ENCODE measurements at places on chromosomes 2 and 18.
A peak's percentile ranks its signal among the peaks of the same experiment; 100 is the strongest.

DNA sequence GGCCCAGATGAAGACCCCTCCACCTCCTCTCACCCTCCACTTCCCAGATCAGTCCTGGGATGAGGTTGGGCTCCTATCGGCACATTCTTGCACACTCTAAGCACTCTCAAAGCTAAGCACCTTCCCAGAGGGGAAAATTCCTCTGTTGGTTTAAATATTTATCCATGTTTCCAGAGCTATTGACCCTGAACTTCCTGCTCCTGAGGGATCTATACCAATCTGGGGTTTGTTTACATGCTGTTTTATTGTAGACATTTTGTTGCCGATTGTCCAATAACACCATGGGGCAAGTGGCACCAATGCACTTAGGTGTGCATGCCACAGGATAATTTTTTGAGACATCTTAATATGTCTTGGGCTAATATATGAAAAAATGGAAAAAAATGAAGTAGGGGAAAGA is 476.2 kb downstream of the SLC4A3 start:
- DNase-seq = no peak

DNA sequence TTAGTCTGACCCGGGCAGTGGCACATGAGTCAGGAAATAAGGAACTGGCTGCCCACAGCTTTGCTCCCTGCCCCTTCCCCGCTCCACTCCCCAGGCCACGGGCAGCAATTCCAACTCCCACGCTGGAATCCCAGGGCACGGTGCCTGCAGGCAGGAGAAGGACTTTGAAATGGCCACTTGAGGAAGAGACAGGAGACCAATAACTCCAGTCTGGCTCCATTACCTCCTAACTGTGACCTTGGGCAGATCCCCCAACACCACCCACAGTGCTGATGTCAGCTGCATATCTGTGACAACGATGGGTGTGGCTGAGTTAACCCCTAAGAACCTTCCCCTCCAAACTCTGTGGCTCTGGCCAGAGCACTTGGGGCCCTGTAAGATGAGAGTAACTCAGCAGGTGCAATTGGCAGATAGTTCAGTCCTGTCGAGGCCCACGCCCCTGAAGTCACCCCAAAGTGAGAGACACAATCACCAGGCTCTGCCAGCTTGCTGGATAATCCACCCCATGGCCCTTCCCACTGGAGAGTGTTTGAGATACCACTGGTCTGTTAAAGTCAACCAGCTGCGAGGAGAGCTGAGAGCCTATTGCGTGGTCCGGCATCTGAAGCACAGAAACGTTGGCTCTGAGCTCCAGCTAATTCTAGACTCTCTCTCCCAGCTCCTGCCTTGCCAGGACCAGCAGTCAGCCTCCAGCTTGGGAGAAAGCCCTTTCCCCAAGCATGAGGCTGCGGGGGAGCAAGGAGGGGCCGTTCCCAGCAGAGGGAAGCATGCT is 175.2 kb downstream of the TNS1 start:
- no peak for DNase-seq

DNA sequence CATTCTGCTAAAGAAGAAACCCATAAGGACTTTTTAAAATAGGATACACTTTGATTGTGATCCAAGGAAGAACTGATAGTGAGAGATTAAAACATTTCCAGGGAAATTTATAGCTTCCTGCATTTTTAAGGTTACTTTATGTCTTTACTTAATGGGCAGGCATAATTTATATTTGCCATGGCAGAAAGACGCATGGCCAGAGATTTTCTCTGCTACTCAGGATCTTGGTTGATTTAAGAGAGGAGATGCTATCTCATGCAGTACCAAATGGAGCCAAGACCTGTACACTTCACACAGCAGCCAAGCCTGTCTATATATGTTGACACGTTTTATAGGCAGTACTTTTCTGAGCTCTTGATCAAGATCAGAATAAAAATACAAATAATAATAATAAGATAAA is 60.9 kb upstream of the NT5C1B start:
- DNase-seq = no peak

DNA sequence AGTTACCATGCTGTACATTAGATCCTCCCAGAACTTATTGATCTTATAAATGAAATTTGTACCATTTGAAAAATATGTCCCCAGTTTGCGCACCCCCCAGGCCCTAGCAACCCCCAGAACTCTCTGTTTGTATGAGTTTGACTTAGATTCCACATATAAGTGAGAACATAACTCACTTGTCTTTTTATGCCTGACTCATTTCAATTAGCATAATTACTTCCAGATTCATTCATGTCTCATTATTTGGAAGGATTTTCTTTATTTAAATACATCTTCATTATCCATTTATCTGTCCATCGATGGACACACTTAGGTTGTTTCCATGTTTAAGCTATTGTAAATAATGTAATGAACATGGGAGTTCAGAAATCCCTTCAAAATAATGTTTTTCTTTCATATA is 705.9 kb downstream of the CCDC85A start:
- no peak for DNase-seq

- peak; percentile 8 for DNase-seq
These were observed 244.6 kb upstream of the RND3 start for GRCh38 chr2:150732064-150732463.

- peak; percentile 19 for DNase-seq
These were observed 152.9 kb downstream of the LPIN1 start for GRCh38 chr2:11899264-11899818.

GRCh38 chr2:187541086-187542085 is 12.8 kb downstream of the TFPI start:
- DNase-seq = peak; percentile 24

DNA sequence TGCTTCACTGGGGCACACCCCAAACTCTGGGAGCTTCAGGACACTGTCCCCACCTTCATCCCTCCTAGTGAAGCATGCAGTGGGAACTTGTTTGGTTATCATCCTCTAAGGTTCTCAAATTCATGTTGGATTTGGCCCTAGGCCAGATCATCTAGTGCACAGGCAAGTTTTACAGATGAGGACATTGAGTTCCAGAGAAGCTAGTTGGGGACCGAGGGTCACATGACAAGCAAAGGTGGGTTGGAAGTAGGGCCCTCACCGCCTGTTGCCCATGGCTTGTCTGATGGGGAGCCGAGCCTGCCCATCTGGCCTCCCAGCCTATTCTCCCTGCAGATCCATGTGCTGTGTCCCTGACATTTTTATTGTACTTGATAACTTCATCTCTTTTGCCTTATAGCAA is 2.8 kb downstream of the PRKCE start:
- no peak for DNase-seq

GRCh38 chr2:74841641-74842040 is 7.7 kb downstream of the HK2 start:
- no peak for DNase-seq

DNA sequence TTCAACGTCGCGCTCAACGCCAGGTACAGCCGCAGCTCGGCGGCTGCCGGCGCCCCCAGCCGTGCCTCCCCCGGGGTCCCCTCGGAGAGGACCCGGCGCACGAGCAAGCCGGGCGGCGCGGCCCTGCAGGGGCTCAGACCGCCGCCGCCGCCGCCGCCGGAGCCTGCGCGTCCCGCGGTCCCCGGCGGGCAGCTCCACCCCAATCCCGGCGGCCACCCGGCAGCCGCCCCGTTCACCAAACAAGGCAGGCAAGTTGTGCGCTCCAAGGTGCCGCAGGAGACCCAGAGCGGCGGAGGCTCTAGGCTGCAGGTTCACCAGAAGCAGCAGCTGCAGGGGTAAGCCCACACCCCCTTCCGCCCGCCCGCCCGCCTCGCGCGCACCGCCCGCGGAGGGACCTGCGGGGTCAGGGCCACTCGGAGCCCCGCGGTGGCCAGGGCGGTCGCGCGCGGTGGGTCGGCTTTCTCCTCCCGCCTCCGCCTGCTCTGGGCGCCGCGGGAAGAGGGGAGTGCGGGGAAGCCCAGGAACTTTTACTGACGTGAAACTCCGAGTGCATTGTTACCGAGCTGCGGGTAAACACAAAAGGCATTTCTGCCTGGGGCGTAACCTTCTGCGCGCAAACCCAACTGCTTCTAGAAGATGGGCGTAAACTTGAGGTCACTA is 861 bp downstream of the LTBP1 start:
- DNase-seq = peak; percentile 53

DNA sequence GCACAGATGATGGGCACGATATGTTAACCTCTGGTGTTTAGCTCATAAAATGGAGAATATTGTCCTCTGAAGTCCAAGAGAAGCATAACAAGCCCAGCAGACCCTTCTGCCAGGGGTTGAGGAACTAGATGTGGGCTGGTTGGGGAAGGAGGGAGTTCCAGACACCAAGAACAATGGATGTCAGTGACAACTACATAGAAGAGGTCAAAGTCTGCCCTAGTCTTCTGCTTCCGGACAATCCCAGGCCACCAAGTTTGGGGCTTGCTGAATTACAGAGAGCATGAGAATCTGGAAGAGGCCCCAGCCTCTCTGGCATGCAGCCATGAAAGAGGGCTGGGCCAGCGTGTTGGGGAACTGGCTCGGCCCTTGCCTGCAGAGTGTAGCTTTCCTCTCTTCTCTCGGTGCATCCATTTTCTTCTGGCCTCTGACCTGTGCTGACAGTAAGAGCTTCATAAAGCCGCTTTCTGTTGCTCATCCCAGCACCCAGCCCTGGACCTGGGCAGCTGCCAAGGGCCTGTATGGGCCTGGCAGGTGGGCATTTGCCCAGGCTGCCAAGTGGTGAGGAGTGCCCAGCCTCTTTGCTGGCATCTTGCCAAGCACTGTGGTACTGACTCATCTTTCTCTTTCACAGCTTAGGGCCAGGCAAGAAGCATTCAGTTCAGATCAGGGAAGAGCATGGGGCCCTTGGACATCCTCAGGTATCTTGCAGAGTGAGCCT is 14.6 kb upstream of the LAPTM4A start:
- peak; percentile 22 for DNase-seq

- peak; percentile 85 for DNase-seq
These were observed 66.7 kb downstream of the TWIST2 start for GRCh38 chr2:238914648-238915015.

- DNase-seq = no peak
These were observed 321.0 kb downstream of the TNS1 start for GRCh38 chr2:217681791-217682190.

DNA sequence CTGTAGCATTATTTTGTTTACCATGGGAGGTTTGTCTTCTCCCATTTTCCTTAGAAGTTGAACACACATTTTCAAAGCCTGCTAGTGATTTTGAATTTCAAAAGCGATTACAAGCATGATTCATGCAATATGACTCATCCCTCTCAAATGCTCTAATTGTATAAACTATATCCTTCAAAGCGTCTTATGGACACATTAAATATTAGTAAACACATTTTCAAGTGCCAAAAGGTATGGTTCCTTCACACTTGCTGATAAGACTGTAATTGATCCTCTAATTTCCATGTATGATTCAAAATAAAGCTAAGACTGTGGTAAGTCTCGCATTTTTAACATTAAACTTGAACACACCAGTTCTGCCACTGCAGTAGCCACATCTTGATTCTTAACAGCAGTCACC is 512.9 kb downstream of the LRRTM4 start:
- no peak for DNase-seq

- peak; percentile 33 for DNase-seq
These were observed 419 bp downstream of the EPHA4 start for GRCh38 chr2:221571551-221572218.

GRCh38 chr2:205680067-205680466 is 2.2 kb upstream of the NRP2 start:
- DNase-seq = peak; percentile 75

DNA sequence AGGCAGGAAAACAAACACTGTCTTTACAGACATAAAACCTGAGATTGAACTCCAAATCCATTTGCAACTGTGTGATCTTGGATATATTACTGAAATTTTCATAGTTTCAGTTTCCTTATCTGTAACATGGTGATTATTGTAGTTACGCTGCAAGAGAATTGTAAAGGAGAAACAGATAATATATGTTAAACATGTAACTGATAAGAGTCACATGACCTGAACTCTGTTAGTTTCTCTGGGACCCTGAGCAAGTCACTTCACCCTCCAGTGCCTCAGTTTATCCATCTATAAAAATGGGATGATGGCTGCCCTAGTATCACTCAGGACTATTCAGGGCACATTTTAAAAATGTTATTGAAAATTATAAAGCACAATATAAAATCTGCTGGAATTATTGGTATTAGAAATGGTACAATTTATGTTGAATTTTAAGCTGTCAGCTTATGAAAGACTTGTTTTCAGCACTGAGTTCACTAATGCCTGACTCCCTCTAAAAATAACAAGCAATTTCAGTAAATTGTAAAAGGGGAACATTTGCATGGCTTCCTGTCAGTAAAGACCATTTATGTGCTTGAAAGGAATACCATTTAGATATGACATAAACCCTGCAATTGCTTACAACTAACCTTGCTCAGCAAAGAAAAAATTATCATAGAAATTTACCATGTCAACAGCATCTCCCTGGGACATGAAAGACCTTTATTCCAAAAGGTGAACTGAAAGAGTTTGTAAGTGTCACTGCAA is 393.5 kb downstream of the RAD51AP2 start:
- no peak for DNase-seq

DNA sequence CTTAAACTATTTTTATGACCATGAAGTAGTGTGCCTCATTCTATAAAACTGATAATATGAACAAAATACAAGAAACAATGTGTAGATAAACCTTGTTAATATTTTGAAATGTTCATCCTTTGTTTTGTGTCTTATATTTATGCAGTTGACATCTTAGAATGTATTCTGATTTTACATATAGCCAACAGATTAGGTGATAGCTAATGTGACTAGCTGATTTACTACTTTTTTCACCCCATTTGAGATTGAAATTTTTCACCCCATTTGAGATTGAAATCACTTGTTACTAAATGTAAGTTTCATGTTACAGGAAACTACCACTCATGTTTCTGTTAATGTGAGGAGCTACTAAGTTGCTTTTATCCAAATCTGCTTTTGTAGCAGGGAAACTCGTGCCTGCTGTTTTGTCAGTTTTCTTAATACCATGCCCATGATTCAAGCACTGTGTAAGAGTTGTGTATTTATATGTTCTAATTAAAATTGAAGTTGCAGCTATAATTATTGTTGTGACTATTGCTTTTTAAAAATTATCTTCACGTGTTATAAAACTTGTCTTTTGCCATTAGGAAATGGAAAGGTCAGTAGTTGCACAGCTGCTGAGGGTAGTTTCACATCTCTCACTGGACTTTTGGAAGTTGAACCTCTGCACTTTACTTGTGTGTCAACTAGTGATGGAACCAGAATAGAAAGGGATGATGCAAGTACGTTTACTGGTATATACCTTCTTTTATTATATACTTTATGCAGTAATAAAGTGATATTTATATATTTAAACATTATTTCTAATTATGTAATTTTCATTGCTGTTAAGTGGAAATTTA is 96.6 kb downstream of the BIRC6 start:
- DNase-seq = no peak

- DNase-seq = no peak
These were observed 40.3 kb upstream of the ZFP36L2 start for GRCh38 chr2:43266711-43267111.

DNA sequence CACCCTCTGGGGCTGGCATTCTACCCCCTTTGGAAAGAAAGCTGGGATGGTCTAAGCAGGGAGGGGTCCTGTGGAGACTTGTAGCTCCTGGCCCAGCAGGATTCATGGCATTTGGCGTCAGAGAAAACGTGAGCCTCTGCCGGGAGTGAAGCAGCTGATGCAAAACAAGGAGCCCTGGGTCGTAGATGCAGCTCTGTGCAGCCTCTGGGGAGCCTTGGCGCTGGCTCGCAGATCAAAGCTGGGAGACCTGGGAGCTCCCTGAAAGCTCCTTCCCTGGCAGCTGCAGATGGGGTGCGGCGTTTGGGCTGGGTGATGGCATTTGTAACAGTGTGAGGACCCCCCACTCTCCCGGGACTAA is 148.3 kb downstream of the KLHL29 start:
- no peak for DNase-seq
